Stimulated activated CD4-positive, alpha-beta T cell treated with anti-CD3 and anti-CD28 coated beads, TNF-alpha, amount 100 ng/mL, for 4 hours (primary cell): ENCODE measurements at places on chromosomes 7 and 10.

- no peak for DNase-seq
Measured at GRCh38 chr10:88765816-88766215, 6.0 kb downstream of the LIPN start.

- DNase-seq = no peak
Measured at GRCh38 chr7:28360739-28361138, 51.6 kb upstream of the CREB5 start.

DNA sequence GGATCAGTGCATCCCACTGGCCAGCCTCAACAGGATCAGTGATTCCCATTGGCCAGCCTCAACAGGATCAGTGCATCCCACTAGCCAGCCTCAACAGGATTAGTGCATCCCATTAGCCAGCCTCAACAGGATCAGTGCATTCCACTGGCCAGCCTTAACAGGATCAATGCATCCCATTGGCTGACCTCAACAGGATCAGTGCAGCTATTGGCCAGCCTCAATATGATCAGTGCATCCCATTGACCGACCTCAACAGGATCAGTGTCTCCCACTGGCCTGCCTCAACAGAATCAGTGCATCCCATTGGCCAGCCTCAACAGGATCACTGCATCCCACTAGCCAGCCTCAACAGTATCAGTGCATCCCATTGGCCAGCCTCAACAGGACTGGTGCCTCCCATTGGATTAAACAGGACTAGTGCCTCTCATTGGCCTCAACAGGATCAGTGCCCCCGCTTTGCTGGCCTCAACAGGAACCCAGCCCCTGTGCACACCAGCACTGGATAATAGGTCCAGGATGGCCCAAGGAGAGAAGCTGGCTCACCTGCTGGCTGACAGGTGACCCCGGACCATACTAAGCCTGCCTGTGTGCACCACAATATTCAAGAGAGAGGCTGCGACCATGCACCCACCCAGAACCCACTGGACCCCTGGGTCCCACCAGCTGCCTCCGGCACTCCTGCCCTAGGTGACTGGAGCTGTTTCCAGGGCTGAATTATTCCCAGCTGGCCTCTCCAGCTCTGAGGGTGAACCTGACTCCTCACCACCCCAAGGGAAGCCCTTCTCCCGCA lies 59.9 kb downstream of the PDGFA start:
- DNase-seq = no peak

- DNase-seq = no peak
Measured at GRCh38 chr10:110893559-110894179, 21.9 kb downstream of the PDCD4 start.

DNA sequence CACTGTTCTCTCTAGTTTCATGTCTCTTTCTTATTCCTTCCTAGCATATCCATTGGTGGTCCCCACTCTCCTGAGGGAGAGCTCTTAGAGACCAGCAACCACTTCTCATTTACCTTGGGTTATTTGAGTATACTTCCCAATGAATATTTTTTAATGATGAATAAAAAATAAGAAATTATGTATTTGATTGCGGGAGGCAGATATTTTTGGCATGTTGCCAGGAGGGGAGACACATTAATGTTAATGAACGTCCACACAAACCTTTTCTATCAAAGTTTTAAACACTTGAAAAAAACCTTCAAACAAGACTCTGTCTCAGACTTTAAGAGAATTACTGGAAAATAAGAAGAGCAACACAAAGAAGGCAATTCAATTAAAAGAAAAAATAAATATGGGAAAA lies 260.6 kb upstream of the MAGI2 start:
- no peak for DNase-seq

DNA sequence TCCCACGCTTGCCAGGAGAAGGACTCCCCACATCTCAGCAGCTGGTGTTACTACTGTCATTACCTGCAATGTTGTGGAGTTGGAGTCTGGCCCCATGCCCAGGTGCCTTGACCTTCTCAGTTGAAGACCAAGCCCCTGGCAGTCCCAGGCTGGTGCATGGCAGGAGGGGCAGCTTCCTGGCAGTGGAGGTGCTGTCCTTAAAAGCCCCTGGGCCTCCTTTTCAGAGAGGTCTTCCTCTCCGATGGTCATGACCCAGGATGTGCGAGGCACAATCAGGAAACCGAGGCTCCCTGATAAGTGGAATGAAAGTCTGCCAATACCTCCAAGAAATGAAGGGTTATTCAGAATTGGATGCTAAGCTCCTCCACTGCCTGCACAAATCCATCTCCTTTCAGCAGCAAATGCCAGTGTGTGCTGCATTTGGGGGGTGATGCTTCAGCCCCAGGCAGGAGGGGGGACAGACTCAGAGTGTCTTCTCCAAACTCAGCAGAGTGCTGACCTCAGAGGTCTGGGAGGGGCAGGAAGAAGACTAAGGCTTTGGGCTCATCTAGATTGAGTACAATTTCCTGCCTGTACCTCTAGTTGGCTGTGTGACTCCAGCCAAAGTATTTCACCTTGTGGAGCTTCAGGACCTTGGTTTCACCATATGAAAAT lies 97.0 kb upstream of the DDC start:
- no peak for DNase-seq

DNA sequence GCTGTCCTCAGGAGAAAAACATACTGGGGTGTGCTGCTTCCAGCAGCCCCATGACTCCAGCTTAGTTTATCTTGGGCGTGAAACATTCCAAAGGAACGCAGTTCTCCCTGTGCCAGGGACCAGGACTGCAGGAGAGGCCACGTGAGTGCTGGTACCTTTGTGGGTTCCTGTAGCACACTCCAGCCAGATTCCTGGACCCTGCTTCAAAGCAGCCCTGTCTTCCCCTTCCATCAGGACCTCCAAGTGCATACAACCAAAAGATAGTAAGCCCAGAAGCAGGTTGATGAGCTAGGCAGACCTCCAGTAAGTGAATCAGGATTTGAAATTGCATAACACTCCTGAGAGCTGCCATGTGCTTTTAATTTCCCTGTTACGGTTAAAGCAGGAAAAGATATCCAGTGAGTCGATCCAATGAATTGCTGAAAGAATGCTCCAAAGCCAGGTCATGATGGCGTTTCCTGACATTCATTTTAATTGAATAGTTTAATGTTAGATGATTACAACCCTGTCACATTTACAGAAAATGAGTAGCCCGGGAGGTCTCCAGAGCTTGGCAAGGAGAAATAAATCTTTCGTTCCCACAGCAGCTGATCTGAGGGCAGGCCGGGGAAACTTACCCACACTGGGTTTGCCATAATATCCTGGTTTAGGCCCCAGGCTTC lies 38.9 kb upstream of the CPXM2 start:
- no peak for DNase-seq

DNA sequence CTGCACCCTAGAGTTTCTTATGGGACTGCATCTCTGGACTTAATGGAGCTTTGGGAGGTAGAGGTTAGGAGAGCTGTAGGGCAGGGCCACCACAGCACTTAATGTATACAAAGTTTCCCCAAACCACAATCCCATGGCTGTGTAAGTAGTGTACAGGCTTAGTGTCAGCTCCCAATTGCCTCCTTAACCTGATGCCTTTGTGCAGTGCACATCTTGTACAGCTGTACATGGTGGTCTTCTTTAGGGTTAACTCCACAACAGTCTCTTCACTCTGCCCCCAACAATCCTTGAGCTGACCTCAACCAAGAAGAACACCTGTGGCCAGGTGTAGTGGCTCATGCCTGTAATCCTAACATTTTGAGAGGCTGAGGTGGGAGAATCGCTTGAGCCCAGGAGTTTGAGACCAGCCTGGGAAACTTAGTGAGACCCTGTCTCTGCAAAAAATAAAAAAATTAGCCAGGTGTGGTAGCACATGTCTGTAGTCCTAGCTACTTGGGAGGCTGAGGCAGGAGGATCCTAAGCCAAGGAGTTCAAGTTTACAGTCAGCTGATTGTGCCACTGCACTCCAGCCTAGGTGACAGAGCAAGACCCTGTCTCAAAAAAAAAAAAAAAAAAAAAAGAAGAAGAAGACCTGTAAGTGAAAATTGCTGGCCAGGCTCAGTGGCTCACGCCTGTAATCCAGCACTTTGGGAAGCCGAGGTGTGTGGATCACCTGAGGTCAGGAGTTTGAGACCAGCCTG lies 6.8 kb downstream of the PLAU start:
- DNase-seq = no peak

- DNase-seq = no peak
Measured at GRCh38 chr10:98344589-98345038, 70.4 kb downstream of the PYROXD2 start.
